Activated naive CD8-positive, alpha-beta T cell treated with anti-CD3 and anti-CD28 coated beads, Interleukin-2, amount 10 ng/mL, durations not matched to agents 7 days and 5 days (primary cell): ENCODE measurements at places on chromosomes 5 and 9.

DNA sequence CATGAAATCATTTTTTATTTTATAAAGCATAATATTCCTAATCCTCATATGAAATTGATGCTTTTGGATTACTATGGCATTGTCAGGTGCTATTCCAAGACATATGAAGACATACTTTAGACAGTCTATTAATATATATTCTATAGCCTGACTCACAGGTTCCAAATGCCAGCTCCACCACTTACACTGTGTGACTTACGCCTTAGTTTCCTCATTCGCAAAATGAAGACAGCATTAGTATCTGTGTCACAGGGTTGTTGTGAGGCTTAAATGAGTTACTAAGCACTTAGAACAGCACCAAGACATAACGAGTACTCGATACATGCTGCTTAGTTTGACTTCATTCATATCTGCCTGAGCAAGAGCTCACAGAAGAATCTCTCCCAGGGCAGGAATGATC lies 132.2 kb upstream of the PTGER4 start:
- DNase-seq = no peak

- DNase-seq = no peak
Measured at GRCh38 chr9:75365196-75365595, 276.9 kb downstream of the OSTF1 start.

DNA sequence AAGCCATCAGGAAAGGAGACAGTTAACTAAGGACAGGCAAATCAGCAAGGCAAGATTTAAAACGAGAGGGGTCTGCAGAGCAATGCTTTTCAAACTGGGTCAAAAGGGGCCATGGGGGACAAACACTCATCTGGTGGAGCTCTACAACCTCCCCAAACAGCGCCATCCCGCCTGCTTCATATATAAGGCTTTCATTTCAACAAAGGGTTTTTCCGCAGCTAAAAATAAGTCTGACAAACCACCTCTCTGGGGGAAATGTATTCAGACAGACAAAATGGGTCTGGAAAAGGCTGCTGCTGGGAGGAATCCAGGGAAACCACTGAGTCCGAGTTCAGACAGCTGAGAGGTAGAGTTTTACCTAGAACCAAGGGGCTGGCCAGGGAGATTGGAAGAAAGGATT lies 8.3 kb upstream of the SEPTIN8 start:
- no peak for DNase-seq

GRCh38 chr5:133480366-133480765 lies 132.0 kb downstream of the FSTL4 start:
- no peak for DNase-seq

- DNase-seq = no peak
Measured at GRCh38 chr5:97112230-97112629, 30.2 kb downstream of the LIX1 start.

DNA sequence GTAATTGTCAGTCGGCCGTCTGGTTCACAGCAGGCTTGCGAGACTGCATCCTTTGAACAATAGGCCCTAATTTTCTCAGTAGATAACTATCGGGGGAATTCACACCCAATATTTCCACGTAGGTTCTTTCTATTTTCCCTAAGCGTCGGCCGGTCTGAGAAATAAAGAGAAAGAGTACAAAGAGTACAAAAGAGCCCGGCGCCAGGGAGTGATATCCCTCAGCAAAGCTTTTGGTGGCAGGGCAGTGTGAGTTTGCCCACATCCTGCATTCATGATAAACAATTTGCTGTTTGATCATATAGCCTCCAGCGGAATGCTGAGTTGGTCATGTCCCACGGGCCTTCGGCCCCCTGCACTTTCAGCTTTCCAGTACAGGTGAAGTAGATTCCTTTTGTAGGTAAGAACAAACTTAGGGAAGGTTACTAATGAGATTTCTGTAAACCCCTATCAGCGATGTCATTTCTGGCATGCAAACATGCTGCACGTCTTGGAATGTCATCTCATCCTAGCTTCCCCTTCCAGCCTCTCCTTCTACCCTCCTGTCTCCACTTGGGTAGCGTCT lies 4.7 kb upstream of the PTGR1 start:
- DNase-seq = no peak
